ENCODE measurements at places on chromosomes 2 and 18.
A peak's percentile ranks its signal among the peaks of the same experiment; 100 is the strongest.

DNA sequence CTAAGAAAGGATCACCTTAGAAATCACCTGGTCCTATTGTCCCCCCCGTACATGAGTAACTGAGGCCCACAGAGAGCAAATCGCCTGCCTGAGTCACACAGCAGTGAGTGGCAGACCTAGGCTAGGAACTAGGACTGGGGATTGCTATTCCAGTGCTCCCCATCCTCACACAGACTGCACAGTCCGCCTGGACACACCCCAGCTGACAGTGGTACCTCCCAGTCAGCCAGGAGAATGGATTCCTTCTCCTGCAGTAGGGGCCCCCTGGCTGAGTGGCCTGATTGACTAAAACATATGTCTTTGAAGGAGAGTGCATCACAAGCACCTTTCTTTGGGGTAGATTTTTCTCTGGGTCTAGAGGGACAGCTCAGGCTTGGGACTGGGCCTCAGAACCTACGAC, 32.4 kb upstream of the SLC35F6 start:
- DNase-seq, result no peak

- DNase-seq, result no peak
Observed at GRCh38 chr18:12968619-12969018, 20.8 kb downstream of the SEH1L start.

DNA sequence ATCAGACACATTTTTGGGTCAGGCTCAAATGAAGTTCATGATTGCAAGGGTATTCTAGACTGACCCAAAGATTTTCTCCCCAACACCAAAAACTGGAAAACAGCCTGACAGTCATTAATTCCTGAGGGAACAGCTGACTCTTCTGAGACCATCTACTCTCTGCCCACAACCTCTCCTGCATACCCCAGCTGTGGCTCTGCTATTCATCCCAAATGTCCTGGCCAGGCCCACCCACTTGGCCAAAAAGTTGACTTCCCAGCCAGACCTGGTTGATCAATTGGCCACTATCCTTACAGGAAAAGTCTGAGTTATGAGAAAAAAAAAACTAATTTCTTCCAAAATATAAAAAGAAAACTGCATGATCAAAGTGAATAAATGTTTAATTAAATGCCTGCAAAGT, 103.8 kb upstream of the ST3GAL5 start:
- DNase-seq, result no peak

- DNase-seq, result no peak
Observed at GRCh38 chr2:158902005-158902398, 66.4 kb upstream of the TANC1 start.

DNA sequence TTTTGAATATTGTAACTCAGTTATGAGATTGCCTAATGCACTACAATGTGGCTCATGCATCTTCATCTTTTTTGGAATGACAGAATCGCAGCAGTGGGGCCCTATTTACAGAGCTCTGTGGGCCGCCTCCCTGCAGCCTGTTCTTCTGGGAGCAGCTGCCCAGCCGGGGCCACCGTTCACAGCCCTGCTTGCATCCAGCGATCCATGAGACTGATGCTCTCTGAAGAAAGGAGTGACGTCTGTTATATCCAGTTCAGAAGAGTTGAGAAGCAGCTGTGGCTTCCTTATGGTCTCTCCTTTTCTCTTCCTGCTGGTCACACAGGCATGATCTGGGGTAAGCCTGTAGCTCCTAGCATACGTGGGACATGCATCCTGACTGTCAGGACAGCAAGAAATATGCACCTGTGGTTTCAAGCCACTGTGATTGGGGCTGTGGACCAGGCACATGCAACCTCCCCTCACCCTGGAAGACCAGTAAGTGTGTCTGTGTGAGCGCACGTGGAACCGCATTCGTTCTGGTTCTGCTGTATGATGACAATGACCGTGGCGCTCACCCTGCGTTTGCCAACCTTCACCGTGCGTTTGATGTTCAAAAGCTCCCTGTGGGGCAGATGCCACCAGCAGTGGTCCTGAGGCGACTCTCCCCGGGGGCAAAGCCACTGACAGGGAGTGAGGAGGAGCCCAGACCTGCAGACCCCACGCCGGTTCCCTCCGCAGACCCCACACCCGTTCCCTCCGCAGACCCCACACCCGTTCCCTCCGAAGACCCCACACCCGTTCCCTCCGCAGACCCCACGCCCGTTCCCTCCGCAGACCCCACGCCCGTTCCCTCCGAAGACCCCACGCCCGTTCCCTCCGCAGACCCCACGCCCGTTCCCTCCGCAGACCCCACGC, 189.8 kb downstream of the TMEM18 start:
- no peak for DNase-seq

DNA sequence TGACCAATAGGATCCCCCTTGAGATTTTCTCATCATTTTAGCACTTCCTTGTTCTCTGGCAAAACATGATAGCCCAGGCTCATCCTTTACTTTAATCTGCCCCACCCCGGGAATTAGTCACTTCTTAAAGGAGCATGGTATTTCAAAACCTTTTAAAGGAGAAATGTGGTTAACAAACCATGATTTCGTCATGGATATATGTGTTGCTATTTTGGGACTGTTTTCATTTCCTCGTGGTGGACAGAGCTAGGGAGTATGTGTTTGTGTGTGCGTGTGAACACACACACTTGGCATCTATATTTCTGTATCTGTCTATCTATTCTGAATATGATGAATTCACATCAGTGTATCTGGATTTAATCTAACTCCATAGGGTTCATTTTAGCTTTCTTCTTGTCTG, 128.1 kb downstream of the BIRC6 start:
- DNase-seq, result no peak

DNA sequence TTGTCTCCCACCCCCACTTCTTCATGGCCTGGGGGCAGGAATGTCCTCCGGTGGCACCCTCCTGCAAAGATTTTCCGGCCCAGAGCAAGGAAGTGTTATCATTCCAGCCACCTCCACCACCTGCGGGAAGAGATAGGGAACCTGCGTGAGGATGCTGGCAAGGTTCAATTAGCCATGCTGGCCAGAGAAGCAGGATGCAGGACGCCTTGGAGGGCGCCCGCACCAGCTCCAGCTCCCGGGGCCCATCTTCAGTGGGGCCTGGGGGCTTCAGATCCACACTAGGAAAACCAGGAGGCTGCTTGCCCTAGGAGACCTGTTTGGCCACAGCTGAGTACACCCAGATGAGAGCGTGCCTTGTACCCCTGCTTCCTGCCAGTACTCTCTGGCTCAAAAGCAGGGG, 113.7 kb downstream of the CLIP4 start:
- DNase-seq, result no peak

- DNase-seq, result no peak
Observed at GRCh38 chr2:23859983-23860382, 66.9 kb downstream of the ATAD2B start.

DNA sequence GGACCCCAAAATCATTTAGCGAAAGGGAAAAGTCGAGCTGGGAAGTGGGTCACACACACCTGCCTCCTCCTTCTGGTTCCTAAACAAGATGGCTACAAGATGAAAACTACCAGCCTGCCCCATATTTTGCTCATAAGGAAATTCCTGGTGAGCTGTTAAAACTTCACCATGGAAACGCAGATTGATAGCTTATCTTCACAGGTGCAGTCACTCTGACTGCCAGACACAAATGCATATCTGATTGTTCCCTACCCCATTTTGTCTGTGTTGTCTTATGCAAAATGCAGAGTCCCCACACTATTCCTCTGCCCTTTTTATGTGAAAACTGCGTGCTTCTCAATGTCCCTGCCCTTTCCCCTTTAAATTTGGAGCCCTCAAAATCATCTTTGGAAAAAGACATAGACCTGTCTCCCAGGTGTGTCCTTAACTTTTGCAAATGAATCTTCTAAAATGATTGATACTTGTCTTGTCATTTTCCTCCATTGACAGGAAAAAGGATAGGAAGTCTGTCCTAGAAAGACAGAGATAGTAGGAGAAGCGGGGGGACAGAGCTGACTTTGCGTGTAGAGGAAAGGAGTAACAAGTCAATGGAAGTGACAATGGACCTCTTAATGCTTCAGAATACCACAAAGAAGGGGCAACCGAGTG, 38.9 kb upstream of the THOC1 start:
- no peak for DNase-seq

GRCh38 chr2:163610817-163611556, 124.8 kb downstream of the FIGN start:
- peak; percentile 67 for DNase-seq

DNA sequence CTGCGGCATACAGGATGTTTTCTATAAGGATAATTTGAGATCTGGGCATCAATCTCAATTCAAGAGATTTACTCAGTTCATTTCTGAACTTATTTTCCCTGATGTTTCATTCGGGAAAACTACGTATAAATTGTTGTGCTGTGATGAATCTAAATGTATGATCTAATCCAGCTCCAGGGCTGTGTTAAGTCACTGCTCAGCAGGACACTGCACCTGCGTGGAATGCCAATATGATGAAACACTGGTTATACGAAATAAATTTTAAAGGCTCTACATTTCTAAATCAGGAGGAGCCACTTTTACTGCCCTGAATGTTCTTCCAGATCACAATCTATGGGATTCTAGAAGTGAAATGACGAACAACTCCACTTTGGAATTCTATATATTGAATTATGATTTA, 259.0 kb downstream of the HNMT start:
- no peak for DNase-seq

DNA sequence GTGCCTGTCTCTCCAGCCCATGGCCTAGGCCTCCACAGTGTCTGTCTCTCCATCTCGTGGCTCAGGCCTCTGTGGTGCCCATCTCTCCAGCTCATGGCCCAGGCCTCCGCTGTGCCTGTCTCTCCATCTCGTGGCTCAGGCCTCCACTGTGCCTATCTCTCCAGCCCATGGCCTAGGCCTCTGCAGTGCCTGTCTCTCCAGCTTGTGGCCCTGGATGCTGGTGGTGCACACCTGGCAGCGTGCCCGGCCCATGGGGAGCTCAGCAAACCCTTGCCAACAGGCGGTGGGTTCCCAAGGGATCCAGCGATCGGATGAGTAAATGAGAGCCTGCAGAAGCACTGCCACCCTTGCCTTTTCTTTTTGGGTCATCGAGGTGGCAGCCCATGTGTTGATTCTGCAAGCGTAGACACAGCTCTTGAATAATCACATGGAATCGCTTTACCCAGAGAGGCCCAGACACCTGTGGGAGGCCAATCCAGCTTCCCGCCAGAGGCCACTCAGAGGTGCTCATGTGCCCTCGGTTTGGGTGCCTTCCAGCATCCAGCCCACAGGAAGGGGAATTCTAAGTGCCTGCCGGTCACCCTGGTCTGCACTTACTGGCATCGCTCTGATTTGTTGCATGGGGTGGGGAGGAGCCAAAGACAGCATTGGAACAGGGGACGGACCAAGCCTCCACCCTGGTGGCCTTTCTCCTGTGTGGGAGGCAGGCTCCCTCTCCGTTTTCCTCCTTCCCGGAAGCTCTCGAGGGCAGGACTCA, 101.8 kb upstream of the HDAC4 start:
- no peak for DNase-seq

DNA sequence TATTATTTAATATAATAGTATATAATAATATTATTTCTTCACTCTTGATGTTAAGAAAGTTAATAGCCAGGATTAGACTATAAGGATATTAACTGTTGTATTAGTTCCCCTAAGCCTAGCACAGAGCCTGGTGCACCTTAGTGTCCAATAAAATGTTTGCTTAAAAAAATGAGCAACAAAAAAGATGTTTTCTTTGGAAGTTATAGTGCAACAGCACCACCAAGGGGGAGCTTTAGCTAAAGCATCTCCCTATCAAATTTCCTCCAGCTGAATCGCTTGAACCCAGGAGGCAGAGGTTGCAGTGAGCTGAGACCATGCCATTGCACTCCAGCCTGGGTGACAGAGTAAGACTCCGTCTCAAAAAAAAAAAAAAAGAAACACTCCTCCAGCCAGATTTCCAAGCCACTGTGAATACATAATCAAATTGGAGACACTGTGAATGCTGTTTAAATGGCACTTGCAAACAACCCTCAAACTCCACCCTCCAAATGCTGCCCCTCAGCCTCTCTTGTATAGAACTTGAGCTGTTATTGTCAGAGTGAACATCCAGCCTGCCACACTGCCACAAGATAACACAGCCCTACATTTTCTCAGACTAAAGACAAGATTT, 221.9 kb downstream of the DYM start:
- peak; percentile 52 for DNase-seq

DNA sequence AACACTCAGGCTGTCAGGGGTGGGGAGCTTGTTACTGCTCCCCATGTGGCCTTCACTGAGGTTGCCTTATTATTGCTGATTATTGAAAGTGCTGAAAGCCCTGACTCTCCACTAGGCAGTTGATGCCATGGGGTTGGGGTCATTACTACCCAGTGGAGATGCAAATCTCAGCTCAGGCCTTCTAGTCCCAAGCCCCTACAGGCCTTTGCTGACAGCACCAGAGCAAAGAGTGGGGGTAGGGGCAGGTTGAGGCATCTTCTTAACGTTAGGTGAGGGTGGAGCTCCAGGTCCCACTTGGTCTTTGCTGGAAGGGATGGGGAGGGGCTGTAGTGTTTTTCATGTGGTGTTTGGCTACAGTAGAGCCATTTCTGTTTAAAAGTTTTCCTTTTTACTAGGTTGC, 104.5 kb downstream of the UXS1 start:
- DNase-seq, result no peak

DNA sequence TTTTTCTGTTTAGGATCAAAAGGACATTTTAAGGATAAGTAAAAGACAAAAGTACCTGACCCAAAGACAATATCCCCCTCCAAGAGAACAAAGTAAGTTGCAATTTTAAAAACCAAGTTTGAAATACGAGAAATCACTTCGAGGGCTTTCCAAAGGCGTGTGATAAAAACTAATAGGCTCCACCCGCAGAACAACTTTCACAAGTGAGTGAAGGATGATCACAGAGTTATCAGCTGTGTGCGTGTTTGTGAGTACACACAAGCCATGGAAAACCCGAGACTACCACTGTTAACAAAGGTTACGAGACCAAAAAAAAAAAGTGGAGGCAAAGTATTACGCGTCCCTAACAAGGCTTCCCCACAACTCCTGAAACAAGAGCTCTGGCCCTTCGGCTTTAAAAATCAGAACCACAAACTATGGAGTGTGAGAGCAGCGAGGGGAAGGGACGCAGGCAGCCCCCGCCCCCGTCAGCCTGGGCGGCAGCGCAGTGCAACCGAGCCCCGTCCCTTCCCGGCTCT, 719 bp downstream of the SMAD2 start:
- DNase-seq, result no peak

- DNase-seq, result no peak
Observed at GRCh38 chr2:172998547-172999272, 76.9 kb upstream of the MAP3K20 start.

DNA sequence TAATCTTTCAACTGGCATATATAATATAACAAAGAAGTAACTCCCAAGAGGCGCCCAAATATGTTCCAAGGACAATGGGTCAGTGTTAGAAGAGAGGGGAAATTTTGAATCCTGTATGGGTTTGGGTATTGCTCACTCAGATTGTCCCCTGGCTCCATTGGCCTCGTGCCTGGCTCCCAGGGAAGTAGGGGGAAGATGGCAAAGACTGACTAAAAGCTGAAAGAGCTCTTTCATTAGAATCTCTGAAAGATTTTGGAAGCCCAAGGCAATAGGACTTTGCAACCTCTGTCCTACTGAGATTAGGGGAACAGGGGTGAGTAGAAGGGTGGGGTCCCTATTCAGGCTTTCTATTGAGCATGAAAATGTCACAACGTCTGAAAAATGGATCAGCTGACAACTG, 1272.8 kb upstream of the ZEB2 start:
- no peak for DNase-seq

Data from D341Med (cell line).